ENCODE measurements at places on chromosomes 16 and 17. TPM values are rescaled to one million over a fixed set of nuclear protein-coding genes. Genes with fewer than 3 reads are reported as not detected.

GRCh38 chr16:50229149-50229726, 37.1 kb upstream of the ADCY7 start:
- H3K36me3 ChIP-seq: no peaks in the 10 kb centered on the region
- no peak for DNase-seq
- H3K27ac ChIP-seq: no peak overlapping the region
- H3K4me3 ChIP-seq: no peak overlapping the region

GRCh38 chr17:68293490-68294195, 2.3 kb downstream of the ARSG start:
- H3K27ac ChIP-seq: no peak overlapping the region
- H3K36me3 ChIP-seq: no peaks in the 10 kb centered on the region
- H3K4me1 ChIP-seq: peaks cover 38% of the 10 kb centered on the region
- no peak overlapping the region for H3K4me3 ChIP-seq

GRCh38 chr17:68843522-68843921, 111.7 kb downstream of the ABCA8 start:
- no peaks in the 10 kb centered on the region for H3K36me3 ChIP-seq
- no peaks in the 10 kb centered on the region for H3K4me1 ChIP-seq
- H3K27me3 ChIP-seq: no peaks in the 10 kb centered on the region
- no peak for DNase-seq

DNA sequence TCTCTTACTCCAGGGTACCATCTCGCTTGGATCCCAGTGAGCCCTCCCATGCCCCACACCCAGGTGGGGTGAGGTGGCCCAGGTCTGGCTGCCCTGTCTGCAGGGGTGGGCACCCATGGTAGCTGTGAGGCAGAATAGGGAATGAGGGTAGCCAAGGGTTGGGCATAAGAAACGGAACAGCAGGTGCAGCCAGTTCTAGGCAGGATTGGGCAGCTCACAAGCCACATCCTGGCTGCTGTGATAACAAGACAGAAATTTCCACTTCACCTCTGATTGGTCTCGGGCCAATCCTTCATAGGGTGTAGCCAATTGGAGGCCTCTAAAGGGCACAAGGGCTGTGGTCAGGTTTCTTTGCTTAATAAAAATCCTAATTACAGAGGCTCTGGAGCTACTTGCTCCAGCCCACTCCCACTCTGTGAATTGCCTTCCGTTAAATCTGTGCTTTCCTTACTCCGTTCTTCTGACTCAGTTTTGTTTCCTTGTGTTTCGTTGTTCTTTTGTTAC, 1.5 kb upstream of the ARHGDIG start:
- DNase-seq: peak; percentile 11
- H3K27me3 ChIP-seq: no peaks in the 10 kb centered on the region
- no peaks in the 10 kb centered on the region for H3K4me1 ChIP-seq
- no peaks in the 10 kb centered on the region for H3K36me3 ChIP-seq
- H3K4me3 ChIP-seq: no peak overlapping the region

DNA sequence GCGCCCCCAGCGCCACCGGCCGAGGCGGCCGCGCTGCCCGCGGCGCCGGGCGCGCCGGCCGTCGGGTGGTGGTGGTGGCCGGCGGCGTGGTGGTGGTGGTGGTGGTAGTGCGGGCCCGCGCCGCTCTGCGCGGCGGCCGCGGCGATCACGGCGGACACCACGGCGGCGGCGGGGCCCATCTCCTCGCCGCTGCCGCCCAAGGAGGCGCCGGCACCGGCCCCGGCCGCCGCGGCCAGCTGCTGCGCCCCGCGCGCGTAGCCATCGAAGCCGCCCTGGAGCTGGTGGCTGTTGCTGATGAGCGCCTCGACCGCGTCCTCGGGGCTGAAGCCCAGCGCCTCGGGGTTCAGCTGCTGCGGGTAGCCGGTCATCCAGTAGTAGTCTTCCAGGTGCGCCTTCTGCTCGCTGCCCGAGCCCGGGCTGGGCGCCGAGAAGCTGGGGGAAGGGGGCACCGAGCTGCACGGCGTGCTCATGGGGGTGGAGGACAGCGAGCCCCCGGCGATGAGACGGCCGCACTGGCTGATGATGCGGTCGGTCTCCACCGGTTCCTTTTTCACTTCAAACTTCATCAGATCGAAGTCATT, 1.2 kb downstream of the MAF start:
- peaks cover 16% of the 10 kb centered on the region for H3K4me1 ChIP-seq
- H3K27ac ChIP-seq: peak overlapping the region; percentile 25
- peak overlapping the region; percentile 80 for H3K4me3 ChIP-seq

- H3K36me3 ChIP-seq: no peaks in the 10 kb centered on the region
- H3K27me3 ChIP-seq: no peaks in the 10 kb centered on the region
- H3K4me3 ChIP-seq: no peak overlapping the region
- no peak overlapping the region for H3K27ac ChIP-seq
- peaks cover 7% of the 10 kb centered on the region for H3K4me1 ChIP-seq
- DNase-seq: no peak
Measured at GRCh38 chr17:40298726-40299125, 10.3 kb upstream of the RARA start.

DNA sequence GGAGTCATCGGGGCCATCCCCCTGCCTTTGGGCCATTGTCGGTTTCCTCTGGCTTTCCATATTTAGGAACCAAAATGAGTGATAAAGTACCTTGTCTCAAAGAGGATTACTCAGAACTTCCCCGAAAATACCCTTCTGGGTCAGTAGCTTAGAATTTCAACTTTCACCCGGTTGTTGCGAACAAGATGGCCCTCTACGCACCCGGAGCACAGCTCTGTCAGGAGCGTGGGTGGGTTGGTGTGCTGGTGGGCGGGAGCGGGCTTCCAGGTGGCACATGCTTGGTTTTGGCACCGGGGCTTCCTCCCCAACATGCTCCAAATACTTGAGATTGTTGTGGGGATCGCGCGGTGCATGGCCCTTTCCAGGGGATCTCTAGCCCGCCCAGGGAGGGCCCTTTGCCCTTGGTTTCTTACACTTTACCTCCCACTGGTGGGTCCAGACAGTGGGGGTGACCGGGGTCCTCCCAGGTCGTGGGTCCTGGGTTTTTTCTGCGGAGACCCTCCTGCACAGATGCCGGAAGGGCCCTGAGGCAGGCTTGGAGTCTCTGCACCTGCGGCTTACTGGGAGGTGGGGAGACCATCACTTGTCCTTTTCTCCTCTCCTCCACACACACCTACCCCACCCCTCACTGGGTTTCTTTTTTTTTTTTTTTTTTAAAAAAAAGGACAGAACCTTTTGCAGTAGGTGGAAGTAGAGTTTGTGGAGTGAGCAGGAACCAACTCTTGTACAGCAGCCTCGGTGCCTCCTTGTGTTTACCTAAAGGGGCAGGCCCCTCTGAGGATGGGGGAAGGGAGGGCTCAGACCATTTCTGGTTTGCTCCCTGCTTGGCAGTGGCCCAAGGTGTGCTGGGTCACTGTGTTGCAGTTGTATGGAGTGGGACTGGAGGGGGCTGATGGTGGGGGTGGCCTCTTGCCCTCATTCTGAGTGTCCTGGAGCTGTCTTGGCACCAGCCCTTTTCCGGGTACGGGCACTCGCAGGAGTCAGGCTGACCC, 142.1 kb downstream of the SEC14L1 start:
- peaks cover 22% of the 10 kb centered on the region for H3K4me1 ChIP-seq
- DNase-seq: no peak
- H3K27ac ChIP-seq: no peak overlapping the region

DNA sequence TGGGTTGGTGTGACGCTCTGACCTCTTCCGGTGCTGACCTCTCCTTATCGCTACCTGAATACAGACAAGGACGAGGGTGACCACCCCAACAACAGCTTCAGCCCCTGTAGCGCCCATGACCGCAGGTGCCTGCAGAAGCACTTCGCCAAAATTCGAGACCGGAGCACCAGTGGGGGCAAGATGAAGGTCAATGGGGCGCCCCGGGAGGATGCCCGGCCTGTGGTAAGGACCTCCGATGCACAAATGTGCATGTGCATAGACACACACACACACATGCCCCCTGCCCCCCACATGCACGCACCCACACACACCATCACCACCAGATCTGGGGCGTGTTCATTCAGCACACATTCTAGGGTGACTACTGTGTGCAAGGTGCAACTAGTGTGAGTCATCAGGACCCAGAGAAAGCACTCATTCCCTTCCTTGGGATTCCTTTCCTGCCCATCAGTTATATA, 9.7 kb downstream of the IGFBP4 start:
- no peaks in the 10 kb centered on the region for H3K36me3 ChIP-seq
- peaks cover 2% of the 10 kb centered on the region for H3K4me1 ChIP-seq
- H3K27me3 ChIP-seq: peaks cover 12% of the 10 kb centered on the region
- DNase-seq: no peak

- H3K36me3 ChIP-seq: no peaks in the 10 kb centered on the region
- no peak overlapping the region for H3K27ac ChIP-seq
- no peaks in the 10 kb centered on the region for H3K4me1 ChIP-seq
- DNase-seq: no peak
Measured at GRCh38 chr17:43444223-43445008, 39.4 kb upstream of the DHX8 start.

DNA sequence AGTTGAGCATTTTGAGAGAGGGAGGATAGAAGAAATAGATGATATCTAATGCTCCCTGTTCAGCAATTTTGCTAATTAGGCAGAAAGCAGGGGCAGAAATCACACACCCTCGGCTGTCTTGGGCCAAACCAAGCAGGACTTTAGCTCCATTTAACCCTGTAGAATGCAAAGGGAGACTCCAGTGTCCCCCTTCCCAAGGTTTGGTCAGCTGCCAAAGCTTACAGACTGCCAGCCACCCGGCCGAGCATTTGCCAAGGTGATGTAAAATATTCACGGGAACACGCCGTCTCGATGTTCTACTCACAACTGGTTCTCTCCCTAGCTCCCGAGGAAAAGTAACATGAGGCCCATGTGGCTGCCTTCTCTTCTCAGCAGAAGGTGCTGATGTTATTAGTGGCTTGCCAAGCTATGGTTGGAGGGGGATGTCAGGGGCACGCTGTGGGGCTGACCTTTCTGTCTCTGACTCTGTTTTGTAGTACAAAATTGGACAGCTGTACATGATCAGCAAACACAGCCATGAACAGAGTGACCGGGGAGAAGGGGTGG, 155.3 kb downstream of the PITPNC1 start:
- H3K4me3 ChIP-seq: no peak overlapping the region
- no peak overlapping the region for H3K27ac ChIP-seq
- no peak for DNase-seq
- peaks cover 17% of the 10 kb centered on the region for H3K4me1 ChIP-seq

- H3K27ac ChIP-seq: no peak overlapping the region
- no peaks in the 10 kb centered on the region for H3K27me3 ChIP-seq
- H3K36me3 ChIP-seq: no peaks in the 10 kb centered on the region
- peak; percentile 53 for DNase-seq
Measured at GRCh38 chr17:51435641-51436091, 175.3 kb downstream of the UTP18 start.

- no peaks in the 10 kb centered on the region for H3K36me3 ChIP-seq
- H3K27me3 ChIP-seq: no peaks in the 10 kb centered on the region
- H3K4me1 ChIP-seq: no peaks in the 10 kb centered on the region
- no peak overlapping the region for H3K4me3 ChIP-seq
Measured at GRCh38 chr17:52536489-52536888, 378.0 kb upstream of the CA10 start.

GRCh38 chr16:72443809-72444208, 271.9 kb upstream of the PMFBP1 start:
- DNase-seq: no peak
- no peaks in the 10 kb centered on the region for H3K27me3 ChIP-seq
- H3K4me3 ChIP-seq: no peak overlapping the region
- H3K27ac ChIP-seq: no peak overlapping the region
- H3K4me1 ChIP-seq: no peaks in the 10 kb centered on the region

GRCh38 chr16:81632392-81633146, 146.5 kb upstream of the PLCG2 start:
- H3K36me3 ChIP-seq: peaks cover 8% of the 10 kb centered on the region
- H3K27me3 ChIP-seq: no peaks in the 10 kb centered on the region
- no peak overlapping the region for H3K4me3 ChIP-seq
- peak overlapping the region; percentile 89 for H3K27ac ChIP-seq

DNA sequence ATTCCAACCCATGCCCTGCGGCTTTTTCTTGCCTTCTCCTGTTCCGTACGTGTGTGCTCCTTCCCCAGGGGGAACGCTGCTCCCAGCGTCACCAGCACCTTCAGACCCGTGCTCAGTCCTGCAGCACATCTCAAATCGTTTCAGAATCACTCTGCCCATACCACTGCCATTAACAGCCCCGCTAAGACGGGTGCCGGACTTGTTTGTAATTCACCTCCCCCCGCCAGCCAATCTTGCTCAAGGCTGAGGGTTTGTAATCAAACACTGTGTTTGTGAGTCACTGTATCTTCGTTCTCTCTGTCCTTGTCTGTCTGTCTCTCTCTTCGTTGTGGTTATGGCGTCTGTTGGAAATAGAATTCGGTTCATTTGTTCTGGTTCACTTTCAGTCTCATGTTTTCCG, 17.3 kb downstream of the CARD14 start:
- H3K4me1 ChIP-seq: no peaks in the 10 kb centered on the region
- no peak overlapping the region for H3K27ac ChIP-seq
- no peak for DNase-seq
- peaks cover 52% of the 10 kb centered on the region for H3K27me3 ChIP-seq
- H3K36me3 ChIP-seq: no peaks in the 10 kb centered on the region

DNA sequence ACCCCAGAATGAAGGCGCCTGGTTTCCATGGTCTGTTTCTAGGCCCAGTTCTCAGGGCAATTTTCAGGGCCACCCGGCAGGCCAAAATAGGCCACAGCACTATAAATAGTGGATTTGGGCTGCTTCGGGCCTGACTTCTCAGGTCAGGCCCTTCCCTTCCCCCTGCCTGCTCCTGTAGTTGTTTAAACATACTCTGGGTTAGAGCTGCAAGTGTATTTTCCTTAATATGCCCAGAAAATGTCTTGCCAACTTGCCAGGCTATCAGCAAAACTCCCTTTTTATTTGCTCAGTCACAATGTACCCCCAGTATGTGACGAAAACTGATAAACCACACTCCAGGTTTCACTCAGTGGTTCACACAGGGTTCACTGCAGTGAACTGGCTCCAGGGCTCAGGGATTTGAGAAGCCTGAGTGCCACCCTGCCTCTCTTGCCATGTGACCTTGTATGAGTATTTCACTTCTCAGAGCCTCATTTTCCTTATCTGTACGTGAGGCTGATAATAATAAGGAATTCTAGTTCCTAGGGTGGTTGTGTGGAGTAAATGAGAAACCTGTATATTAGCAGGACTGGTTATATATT, 76.5 kb downstream of the GPRC5B start:
- no peak overlapping the region for H3K4me3 ChIP-seq
- H3K4me1 ChIP-seq: peaks cover 2% of the 10 kb centered on the region
- no peaks in the 10 kb centered on the region for H3K27me3 ChIP-seq
- no peak overlapping the region for H3K27ac ChIP-seq
- DNase-seq: no peak

- DNase-seq: no peak
- no peaks in the 10 kb centered on the region for H3K36me3 ChIP-seq
- H3K27ac ChIP-seq: no peak overlapping the region
- H3K4me1 ChIP-seq: no peaks in the 10 kb centered on the region
- no peak overlapping the region for H3K4me3 ChIP-seq
- H3K27me3 ChIP-seq: peaks cover 6% of the 10 kb centered on the region
Measured at GRCh38 chr17:61422116-61422799, 22.6 kb downstream of the TBX2 start.

Gene C16orf46
- total RNA-seq: 0.38 TPM

Gene NPIPB9
- 4.5 TPM for total RNA-seq

Gene HOXB4
- 1.5 TPM for total RNA-seq

Gene MT1G
- total RNA-seq: 4.1 TPM

Gene RAMP2
- not detected for total RNA-seq

Gene OTOP3
- total RNA-seq: not detected

Gene ACD
- 62.6 TPM for total RNA-seq

Gene HSPB9
- 0.18 TPM for total RNA-seq

Gene IRX6
- not detected for total RNA-seq

Gene ASGR1
- 1.8 TPM for total RNA-seq

Data from T-cell (primary cell).